ENCODE measurements at places on chromosomes 1 and 21.

DNA sequence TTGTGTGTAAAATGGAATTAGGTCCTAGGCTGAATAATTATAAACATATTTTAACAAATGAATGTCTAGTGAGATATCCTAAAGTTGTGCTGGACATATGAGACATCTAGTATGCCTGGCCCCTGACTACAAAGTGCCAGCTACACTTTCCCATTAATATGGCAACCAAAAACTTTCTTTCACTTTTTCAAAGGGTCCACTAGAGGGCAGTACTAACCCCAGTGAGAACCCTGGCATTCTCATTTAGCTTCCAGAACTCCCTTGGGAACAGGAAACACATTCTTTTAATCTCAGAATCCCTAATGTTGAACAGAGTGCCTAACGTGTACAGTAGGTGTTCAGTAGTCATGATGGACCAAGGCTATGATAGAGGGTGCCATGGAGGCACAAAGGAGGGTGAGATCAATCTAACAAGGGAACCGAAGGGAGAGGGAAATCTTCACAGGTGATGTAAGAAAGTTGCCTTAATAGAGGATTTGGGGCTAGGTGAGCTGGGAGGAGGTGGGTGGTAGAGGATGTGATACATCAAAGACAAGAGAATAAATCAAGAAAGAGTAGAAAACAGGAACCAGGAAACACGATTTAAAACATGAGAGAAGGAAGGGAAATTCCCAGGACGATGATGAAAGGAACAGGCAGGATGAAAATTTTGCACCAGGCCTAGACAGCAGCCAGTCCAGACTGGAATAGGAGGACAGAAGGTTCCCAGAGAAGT lies 41.6 kb downstream of the NSL1 start:
- peak; percentile 83 for DNase-seq

GRCh38 chr1:203268901-203269653 lies 36.2 kb upstream of the BTG2 start:
- peak; percentile 88 for DNase-seq

DNA sequence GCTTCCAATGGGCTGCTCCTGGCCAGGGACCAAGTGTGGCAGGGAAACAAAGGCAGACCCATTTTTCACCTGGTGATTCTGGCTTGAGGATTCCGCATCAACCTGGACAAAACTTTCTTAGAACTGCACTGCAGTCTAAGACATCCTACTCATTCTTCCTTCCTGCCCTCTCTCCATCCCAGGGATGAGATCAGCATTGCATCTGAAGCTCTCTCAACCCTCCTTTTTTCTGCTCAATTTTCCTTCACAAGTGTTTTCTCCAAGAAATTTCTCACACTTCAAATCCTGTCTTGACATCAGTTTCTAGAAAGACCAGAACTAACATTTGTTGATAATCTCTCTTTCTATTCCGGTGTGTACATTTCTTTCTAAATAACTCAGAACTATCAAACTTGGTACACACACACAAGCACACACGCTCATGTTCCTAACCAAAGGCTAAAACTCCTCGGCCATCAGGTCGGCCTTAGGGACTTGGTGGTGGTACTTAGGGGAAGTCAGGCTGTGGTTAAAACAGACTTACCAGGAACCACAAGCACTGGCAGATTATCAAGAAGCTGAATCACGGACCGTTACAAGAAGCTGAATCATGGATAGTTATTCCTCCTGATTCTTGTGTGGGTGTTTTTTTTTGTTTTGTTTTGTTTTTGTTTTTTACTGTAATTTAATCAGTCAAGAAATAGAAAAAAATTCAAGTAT lies 21.0 kb upstream of the CXADR start:
- DNase-seq, result peak; percentile 99

DNA sequence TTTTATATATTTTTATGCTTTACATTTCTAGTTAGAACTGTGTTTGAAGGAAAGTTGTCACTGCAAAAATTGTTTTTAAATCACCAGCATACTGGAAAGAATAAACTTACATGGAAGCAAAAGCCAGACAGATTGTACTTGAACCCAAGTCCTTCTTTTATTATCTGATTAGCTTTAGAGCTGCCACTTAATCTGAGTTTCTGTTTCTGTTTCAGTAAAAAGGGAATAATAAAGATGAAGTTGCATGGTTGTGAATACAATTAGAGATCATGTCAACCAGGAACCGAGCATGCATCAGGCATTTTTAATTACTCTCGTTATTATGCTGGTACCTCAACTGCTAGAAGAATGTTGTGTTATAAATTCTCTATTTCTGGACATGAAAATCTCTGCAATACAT lies 76.9 kb upstream of the EXO1 start:
- DNase-seq, result no peak

DNA sequence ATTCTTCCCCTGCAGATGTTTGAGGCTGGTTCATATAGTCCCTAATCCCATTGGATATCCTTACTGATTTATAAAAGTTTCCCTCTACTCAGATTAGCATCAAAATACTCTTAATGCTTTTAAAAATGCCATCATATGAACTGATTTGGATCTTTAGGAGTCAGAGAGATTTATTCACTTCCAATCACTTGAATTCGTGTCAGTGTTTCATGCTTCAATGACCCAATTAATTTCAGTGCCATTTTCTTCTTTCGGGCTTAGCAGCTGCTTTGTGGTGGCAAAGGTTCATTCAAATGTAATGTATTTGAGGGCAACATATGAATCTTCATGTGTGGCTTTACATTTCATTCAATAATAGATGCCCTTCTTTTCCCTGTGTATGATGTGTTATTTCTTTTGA lies 2.2 kb upstream of the TSEN15 start:
- DNase-seq, result no peak

DNA sequence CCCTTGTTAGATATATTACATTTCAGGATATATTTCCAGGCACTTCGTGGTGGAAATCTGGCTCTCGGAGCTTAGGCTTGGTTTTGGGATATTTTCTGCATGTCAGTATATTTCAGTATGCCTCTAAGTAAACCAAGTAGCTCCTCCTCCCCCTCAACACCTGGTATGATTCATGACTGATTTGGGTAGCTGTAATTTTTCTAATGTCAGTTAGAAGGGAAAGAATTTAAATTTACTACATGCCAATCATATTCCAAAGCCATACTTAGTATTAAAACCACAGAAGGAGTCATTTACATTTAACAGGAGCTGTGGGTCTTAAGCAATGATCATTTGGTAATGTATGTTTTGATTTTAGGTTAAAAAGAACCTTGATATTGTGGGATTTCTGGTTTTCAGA lies 40.6 kb downstream of the ST6GALNAC3 start:
- DNase-seq, result no peak

- DNase-seq, result peak; percentile 25
These were observed 40.0 kb downstream of the ATP2B4 start for GRCh38 chr1:203666609-203667008.

GRCh38 chr1:229258031-229258756 lies 12.7 kb upstream of the RAB4A start:
- peak; percentile 83 for DNase-seq

DNA sequence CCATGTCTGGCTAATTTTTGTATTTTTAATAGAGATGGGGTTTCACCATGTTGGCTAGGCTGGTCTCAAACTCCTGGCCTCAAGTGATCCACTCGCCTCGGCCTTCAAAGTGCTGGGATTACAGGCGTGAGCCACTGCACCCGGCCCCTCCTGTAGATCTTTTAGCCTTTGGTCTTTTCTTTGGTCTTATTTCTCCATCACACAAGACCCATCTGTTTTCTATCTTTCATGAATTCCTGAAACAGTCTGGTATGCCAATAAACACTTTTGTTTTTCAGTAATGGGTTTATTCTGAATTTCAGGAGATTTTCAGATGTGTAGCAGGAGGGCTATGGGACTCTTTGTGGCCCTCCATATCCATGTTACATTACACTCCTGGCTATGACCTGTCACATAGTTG lies 23.2 kb downstream of the ERRFI1 start:
- peak; percentile 25 for DNase-seq

DNA sequence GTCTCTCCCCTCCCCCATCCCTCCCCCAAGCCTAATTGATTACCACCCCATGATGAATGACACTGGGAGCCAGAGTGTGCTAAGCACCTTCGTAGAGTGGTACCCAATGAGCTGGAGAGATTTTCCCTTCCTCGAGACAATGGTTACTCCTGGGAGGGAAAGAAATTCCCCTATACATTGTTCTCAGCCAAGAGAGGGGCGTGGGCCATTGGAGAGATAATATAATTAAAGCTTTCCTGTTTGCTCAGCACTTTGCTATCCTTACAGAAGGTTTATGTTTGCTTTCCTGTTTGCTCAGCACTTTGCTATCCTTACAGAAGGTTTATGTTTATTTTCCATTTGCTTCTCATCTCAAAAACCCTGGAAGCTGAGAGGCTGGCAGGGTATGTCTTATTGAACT lies 126.1 kb upstream of the KLHDC7A start:
- DNase-seq, result no peak

GRCh38 chr1:3491291-3492246 lies 37.1 kb downstream of the ARHGEF16 start:
- DNase-seq, result peak; percentile 46

GRCh38 chr1:152089014-152089674 lies at the start of gene TCHHL1:
Gene TCHHL1, minus strand, starts transcription at chr1:152089064. Its CDS starts 921 bp downstream, at chr1:152088143.
- DNase-seq, result no peak

GRCh38 chr1:116151739-116152576 lies 40.8 kb downstream of the MAB21L3 start:
- DNase-seq, result peak; percentile 69

GRCh38 chr1:174799136-174799479 lies 200.6 kb upstream of the CACYBP start:
- DNase-seq, result no peak

DNA sequence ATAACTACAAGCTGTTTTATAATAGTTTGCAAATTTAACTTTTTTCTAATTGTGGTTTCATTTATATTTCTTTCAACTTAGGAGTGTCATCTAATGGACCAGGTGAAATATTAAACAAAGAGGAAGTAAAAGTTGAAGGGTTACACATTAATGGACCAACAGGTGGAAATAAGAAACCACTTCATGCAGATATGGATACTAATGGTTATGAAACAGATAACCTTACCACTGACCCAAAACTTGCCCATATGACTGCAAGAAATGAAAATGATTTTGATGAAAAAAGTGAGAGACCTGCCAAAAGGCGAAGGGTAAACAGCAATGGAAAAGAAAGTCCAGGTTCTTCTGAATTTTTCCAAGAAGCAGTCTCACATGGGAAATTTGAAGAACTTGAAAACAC lies 59.7 kb downstream of the MIER1 start:
- DNase-seq, result no peak
